ENCODE measurements at places on chromosomes 1 and 21. TPM values are rescaled to one million over a fixed set of nuclear protein-coding genes. Genes with fewer than 3 reads are reported as not detected.

HTR1D gene
- not detected for total RNA-seq

GBP4 gene
- 1.6 TPM for total RNA-seq

CGN gene
- total RNA-seq = 6.0 TPM

FAM3B gene
- total RNA-seq = 0.20 TPM

KRTAP11-1 gene
- 25.4 TPM for total RNA-seq

NHLH1 gene
- 0.20 TPM for total RNA-seq

EDARADD gene
- total RNA-seq = 3.0 TPM

ADORA3 gene
- 0.20 TPM for total RNA-seq

LGALS8 gene
- 90.4 TPM for total RNA-seq

VPS72 gene
- total RNA-seq = 28.1 TPM

FCMR gene
- total RNA-seq = 0.69 TPM

BSND gene
- not detected for total RNA-seq

DNA sequence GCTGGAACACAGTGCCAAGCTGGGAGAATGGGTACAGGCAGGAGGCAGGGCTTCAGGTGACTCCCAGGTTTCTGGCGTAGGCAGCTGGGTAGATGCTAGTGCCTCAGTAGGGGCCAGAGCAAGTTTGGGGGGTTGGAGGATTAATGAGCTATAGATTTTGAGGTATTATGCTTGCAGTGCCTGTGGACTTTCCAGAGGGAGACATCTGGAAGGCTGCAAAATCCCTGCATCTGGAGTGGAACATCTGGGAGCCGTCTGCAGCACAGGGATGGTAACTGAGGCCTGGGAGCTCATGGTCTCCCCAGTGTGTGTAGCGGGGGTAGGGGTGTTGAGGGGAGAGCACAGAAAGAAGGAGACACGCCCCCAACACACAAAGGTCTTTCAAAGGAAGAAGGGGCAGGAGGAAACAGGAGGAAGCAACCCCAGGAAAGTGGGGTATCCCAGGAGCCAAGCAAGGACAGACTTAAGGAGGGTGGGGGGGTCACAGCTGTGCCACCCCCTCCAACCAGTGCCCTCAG lies 2.2 kb upstream of the PDZK1IP1 start:
- DNase-seq = peak; percentile 4

DNA sequence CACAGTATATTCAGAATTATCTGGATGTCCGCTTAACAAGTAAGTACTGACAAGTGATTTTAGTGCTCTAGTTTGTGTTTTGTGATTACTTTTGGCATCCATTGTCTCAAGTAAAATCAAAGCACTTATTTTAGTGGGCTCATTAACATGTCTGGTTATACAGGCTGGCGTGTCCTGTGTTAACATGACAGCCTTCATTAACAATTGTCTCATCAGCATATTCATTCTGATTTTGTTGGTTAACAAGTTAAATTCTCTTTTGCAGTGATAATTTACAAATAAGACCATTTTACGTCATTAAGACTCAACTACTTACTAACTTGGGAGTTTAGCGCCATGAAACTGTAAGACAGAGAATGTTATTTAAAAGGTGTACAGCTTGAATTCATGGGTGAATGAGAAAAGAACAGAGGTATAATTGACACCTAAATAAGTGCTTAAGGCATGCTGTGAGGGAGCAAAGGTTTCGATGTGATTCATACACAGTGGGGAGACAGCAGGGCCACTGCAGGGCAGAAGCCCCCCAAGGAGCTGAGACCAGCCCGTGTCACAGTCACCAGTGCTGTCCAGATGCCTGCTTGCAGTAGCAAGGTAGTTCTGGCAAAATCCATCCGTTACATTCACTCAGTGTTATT lies 22.4 kb downstream of the TAF5L start:
- DNase-seq = no peak

DNA sequence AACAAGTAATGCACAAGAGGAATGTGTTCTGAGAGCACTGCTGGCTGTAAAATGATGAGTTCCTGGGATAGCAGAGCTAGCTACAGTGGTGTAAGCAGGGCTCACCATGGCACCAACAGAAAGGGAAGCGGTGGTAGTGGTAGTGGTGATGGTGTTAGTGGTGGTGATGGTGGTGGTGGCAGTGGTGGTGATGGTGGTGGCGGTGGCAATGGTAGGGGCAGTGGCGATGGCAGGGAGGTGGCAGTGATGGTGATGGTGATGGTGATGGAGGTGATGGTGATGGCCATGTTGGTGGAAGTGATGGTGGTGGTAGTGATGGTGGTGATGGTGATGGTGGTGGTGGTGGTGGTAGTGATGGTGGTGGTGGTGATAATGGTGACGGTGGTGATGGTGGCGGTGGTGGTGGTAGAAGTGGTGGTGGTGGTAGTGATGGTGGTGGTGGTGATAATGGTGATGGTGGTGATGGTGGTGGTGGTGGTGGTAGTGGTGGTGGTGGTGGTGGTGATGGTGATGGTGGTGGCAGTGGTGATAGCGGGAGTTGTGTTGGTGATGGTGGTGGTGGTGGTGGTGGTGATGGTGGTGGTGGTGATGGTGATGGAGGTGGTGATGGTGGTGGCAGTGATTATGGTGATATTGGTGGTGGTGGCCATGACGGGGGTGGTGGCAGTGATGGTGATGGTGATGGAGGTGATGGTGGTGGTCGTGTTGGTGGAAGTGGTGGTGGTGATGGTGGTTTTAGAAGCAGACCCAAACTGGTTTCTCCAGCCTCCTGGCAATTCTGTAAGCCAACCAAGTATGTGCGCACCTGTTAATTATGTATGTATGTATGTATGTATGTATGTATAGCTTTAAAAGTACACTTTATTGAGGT lies 254.1 kb downstream of the TRABD2B start:
- DNase-seq = no peak

- no peak for DNase-seq
These were observed 63.0 kb downstream of the HIVEP3 start for GRCh38 chr1:41855713-41856112.

- DNase-seq = no peak
These were observed 8.0 kb upstream of the TNFRSF14 start for GRCh38 chr1:2548068-2548589.

DNA sequence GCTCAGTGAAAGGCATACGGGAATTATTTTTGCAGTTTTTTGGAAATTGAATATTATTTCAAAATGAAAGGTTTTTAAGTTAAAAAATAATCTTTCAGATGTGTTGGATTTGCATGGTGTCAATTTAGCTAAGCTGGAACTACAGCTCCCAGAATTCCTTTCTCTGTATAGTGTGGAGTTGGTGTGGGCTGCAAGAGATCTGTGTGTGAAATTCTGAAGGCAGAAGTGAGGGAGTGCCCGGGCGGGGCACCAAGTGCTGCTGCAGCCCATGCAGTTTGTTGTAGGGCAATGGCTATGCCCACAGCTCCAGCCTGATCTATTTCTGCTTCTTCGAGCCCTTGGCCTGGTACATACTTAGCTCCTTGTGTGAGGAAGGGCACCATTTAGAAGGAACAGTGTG lies 60.5 kb upstream of the CSF1 start:
- no peak for DNase-seq

DNA sequence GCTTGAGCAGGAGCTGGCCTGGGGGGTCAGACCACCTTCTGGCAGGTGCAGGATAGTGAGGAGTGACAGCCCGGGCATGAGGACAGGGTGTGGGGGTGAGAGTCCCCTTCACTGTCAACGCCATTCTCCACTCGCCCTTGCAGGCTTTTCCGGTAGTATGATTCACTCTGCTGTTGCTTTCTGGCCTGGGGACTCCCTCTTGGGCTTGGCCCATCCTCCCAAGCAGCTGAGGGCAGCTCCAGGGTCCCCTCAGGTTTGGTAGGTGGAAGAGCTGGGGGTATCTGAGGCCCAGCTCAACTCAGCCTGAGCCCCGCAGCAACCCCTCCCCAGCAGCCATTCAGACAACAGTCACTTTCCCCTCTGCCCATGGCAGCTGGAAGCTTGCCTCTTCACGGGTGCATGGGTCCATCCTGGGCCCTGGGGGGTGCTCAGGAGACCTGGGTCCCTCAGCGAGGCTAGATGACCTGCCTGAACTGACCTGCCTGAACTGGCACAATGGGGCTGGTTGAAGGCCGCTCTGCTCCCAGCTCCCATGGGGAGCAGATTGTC lies 1.3 kb downstream of the CLDN19 start:
- no peak for DNase-seq

DNA sequence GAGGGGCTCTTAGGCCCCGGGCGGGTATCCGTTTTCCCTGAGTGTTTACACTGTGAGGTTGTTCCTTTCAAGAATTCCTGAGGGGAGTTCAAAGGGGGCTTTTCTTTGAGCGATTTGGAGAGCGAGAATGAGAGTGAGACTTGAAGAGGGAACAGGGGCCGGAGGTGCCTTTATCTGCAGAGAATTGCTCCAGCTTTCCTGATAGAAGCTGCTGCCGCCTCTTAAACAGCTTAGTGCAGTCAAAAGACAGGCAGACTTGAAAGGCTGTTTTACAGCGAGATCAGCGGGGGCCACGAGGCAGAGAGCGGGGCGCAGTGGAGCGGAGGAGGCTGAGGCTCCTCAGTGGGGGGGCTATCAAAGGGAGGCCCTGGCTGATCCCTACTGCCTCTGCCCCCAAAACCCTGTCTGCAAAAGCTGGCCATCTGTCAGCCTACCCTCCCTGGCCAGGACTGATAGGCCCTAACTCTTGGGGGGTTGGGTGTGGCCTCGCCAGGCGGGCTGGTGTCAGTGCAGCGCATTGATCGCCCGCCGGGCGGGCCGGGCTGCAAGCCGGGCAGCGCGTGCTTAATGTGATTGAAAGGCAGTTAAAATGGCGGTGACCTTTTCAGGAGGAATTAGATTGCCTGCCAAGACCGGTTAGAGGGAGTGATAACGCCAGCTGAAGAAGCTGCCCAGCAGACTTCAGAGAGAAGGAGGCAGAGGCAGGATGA lies 36.4 kb downstream of the TMEM53 start:
- no peak for DNase-seq

DNA sequence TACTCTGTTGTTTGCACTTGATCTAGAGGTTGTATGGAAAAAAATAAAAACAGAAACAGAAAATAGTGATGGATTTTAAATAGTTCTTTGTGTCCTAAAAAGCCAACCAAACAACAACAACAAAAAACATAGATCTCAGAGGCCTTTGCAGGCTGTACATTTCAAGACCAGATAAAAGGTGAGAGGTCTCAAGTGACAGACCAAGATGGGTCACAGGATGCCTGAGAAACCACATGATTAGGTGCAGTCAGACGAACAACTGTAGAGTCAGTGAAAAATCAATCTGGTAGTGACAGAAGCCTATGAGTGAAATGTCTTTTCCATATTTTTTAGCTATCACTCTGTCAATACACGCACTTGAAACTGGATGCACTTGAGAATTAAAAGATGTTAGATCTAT lies 193.5 kb upstream of the SAMSN1 start:
- DNase-seq = no peak

DNA sequence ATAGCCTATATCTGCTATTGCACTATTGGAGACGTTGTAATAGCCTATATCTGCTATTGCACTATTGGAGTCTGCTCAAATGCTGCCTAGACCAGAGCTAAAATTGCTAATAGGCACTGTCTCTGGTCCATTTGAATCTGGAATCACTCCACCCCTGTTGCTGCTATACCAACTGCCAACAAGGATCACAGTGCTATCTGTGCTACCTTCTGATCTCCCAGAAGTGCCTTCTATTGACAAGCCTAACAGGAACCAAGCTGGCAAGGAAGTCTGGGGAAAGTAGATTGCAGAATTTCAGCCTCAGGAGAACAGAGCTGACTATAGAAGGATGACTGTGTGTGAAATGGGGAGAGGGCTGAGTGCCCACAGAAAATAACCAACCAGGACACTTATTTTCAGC lies 15.9 kb downstream of the RWDD3 start:
- DNase-seq = no peak

- no peak for DNase-seq
These were observed 480 bp upstream of the MIS18A start for GRCh38 chr21:32279377-32279680.

- no peak for DNase-seq
These were observed 5.1 kb downstream of the ZC3H12A start for GRCh38 chr1:37479255-37480124.

DNA sequence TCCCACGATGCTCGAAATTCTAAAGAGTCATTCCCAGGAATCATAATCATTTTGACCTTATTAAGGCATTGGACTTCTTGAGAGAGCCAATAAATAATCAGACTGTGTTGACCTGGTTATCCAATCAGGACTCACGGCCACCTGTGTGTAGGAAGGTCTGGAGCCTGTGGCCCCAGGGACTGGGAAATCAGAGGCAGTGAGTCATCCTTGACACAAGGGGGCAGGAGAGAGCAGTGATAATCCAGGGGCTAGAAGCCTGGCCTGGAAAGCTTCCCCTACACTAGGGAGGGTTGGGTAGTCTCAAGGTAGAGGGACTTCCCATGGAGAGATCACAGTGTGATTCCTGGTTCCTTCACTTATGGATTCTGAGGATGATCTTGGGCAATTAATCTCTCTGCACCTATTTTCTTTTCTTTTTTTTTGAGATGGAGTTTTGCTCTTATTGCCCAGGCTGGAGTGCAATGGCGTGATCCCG lies 4.7 kb downstream of the MR1 start:
- DNase-seq = no peak

GRCh38 chr1:42832641-42833240 lies 13.7 kb upstream of the ZNF691 start:
- no peak for DNase-seq

- no peak for DNase-seq
These were observed 104.4 kb downstream of the PCBP3 start for GRCh38 chr21:45747802-45748445.

GRCh38 chr1:155608888-155609225 lies 1.2 kb upstream of the MSTO1 start:
- no peak for DNase-seq

DNA sequence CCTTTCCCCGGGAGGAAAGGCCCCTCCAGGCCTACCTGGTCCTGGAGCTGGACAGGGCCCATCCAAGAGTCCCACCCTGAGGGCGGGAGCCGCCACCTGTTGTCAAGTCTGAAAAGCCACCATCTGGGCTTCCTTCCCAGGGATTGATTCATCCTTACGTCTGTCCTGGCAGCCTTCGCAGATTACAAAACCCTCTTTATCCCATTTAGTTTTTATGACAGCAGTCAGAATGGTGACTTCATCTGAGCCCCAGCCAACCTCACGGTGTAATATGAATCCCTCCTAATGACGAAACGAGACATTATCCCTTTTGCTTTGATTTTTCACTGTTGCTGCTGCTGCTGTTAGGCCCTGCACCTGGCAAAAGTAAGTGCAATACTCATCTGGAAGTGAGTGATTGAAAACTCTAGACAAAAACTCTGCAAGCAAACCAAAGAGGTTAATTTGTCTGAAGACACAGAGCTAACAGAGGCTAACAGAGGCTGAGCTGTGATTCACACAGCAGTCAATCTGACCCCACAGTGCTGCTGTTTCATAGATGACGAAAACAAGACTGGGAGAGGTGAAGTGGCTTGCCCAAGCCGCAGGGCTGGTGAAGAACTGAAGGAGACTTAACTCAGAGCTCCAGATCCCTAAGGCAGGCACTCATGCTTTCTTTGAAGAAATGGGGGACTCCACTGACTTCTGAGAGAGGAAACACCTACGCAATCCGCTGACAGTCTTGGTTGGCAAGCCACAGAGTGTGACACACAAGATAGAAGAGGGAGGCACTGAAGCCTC lies 30.0 kb upstream of the S100A7 start:
- DNase-seq = peak; percentile 75

- no peak for DNase-seq
These were observed 459.3 kb downstream of the MATN1 start for GRCh38 chr1:30263888-30264671.
